Caudate nucleus (tissue), 63 donors: ENCODE measurements at places on chromosomes 11 and 22.

- peak; percentile 37 for DNase-seq
Measured at GRCh38 chr11:46120346-46121300, 631 bp downstream of the PHF21A start.

- no peak for DNase-seq
Measured at GRCh38 chr11:78231962-78232501, 43.3 kb downstream of the USP35 start.

GRCh38 chr11:19378814-19379213, 138.1 kb upstream of the E2F8 start:
- no peak for DNase-seq

GRCh38 chr11:31922450-31922849, 111.3 kb upstream of the PAX6 start:
- DNase-seq: no peak

DNA sequence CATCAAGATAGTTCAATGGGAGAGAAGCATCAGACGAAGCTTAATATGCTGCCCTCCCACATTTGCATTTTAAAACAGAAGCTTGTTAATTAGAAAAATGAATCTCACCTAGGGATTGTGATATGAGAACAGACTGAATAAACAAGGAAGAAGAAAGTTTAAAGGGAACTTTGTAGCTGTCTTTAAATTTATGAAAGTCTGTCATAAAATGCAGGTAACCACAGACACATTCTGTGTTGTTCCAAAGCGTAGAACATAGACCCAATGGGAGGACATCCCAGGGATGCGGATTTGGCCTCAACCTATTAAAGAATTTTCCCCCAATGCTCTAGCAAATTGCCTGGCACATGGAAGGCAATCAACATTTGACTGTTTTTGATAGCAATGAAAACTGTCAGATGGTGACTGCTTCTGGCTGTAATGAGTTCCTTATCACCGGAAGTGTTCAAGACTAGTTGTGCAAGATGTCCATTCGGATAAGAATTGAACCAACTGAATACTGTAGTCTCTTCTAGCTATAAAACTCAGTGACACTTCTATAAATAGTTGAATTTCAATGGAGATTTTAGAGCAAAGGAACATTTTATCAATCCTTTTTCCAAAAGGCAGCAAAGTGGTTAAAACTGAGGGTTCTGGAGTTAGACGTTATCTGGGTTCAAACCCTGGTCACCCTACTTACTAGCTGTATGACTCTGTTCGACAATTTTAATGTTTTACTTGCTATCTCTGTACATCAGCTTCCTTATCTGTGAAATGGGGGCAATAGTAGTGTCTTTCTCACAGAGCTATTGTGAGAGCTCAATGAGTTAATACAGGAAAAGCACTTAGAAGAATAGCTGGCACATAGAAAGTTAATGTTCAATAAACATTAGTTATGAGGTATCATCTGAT, 64.9 kb downstream of the LIF start:
- DNase-seq: no peak

DNA sequence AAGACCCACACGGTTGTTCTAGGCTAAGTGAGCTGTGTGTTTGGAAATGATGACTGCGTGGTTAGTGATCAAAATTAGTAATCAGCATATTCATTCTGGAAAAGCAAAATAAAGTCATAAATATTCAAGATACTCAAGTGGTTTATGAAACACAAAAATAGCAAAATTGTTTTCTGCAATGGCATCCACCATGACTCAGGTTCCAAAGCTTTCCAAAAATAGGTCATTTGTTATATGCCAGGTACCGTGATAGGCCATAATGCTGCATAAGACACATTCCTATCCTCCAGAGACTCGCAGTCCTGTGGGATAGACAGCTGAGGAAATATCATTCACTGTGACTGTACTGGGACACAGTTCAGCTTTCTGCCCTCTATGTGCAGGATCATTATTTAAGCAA, 2.4 kb upstream of the ATL3 start:
- no peak for DNase-seq
